ENCODE measurements at places on chromosomes 7 and 10.

DNA sequence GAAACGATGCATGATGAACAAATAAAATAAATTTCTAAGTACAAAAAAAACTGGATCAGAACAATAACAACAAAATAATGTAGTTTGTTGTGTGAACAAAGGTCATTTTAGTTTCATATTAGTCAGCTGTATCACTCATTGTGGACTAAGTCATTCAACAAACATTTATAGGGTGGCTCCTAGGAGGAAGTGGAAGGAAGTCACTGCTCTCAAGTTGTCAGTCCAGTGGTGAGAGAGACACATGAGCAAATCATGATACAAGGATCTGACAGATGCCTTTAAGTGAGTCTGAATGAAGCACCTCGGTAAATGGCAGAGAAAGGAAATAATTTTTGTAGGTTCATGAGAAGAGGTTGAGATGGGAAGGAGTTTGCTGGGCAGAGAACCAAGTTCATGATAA lies 56.8 kb downstream of the EPDR1 start:
- no peak for DNase-seq

GRCh38 chr7:116851671-116852070 lies 10.7 kb upstream of the CAPZA2 start:
- DNase-seq, result no peak

- DNase-seq, result no peak
These were observed 10.4 kb upstream of the FAS start for GRCh38 chr10:88980247-88980646.

DNA sequence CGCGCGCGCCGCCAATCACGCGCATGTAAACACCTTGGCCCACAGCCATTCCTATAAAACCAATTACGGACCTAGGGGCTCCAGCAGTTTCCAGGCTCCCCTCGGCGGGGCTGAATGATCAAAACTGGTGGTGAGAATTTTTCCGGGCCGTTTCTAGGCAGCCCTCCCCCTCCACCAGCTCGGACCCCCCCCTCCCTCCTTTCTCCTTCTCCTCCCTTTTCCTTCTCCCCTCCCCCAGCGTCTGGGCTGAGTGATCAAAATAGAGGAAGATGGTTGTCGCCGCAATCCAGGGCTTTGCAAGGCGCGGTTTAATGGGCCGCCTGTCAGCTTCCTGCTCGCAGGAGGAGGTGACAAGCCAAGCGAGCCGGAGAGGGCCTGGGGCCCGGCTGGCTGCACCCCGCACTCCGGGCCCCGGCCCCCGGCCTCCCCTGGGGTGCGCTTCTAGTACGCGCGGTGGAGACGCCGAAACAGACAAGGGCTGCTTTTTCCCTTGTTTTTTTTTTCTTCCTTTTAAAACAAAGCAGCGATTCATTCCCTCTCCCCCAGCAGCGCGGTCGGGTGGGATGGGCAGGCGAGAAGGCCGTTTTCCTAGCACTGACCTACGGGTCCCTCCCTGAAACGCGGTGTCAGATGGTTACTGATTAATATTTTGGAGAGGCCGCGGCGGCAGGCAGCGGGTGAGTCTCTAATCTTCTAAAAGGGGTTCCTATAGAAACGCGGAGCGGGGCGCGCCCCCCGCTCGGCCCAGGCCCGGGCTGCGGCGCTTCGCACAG lies 528 bp upstream of the TNRC18 start:
- peak; percentile 61 for DNase-seq

- DNase-seq, result no peak
These were observed 47.2 kb upstream of the TNRC18 start for GRCh38 chr7:5470816-5471215.

DNA sequence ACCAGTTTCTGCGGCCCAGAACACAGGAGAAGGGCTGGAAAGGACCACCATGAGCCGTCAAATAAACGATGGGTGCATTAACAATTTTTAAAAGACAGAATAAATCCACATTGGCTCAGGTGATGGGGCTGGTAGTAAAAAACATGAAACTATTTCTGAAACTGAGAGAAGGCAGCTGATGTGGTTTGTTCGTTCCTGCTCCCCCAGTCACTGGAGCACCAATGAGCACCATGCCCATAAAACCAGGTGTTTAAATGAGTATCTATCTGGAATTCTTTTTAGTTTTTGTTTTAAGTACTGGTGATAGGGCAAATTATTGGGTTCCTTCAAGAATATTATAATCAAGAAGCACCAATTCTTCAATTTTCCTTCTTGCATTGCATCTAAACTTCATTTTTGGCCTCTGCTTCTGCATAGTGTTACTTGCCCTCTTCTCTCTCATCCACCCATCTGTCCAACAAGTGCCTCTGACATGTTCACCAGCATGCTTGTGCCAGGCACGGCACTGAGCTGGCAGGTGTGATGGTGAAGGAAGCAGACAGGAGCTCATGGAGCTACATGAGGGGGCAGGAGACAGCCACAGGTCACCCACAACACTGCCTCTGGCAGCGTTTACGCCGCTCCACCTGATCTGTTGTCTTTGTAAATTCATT lies 65.5 kb downstream of the LARP4B start:
- DNase-seq, result no peak
